ENCODE measurements at places on chromosomes 5 and 9. TPM values are rescaled to one million over a fixed set of nuclear protein-coding genes. Genes with fewer than 3 reads are reported as not detected.

DNA sequence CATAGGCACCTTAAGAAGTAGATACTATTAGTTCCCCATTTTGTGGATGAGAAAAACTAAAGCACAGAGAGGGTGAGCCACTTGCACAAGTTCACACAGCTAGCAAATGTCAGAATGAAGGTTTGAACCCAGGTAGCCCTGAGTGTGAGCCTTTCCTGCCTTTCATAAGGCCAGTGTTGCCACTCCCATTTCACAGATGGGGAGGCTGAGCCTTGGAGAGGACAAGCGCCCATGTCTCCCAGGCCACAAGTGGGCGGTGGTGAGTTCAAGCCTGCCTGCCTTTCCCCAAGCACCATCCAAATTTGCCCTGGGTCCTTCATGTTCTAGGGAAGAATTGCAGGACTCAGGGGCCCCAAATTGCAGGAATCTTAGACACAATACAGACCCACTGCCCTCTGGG lies 50.6 kb downstream of the LHX2 start:
- no peak for DNase-seq

- DNase-seq: no peak
Observed at GRCh38 chr5:74374656-74375055, 265.9 kb downstream of the ENC1 start.

DNA sequence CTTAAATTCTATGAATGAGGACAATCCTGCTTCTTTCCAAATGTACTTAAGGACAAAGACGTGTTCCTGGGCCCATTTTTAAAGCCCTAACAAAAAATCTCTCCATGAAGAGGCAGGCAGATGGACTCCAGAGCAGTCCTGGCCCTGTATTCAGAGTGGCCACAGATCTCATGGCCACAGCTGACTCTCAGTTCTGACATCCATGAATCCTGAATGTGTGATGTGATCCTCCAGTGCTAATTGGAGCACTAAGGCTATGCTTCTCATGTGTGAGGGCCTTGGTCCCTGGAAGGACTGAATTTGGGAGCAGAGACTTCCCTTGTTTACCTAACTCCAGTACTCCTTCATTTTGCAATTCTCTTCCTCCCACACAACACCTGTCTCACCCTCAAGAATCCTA lies 373.0 kb downstream of the AGTPBP1 start:
- DNase-seq: no peak

GRCh38 chr5:43041669-43042175 lies 1.6 kb upstream of the ANXA2R start:
- DNase-seq: peak; percentile 71

GRCh38 chr9:16712787-16713186 lies 157.7 kb downstream of the BNC2 start:
- DNase-seq: no peak

- peak; percentile 7 for DNase-seq
Observed at GRCh38 chr5:65142511-65143011, 339.2 kb downstream of the ADAMTS6 start.

Gene ROPN1L
- total RNA-seq: 7.5 TPM

Gene NAIP
- 49.4 TPM for total RNA-seq
